ENCODE measurements at places on chromosomes 7 and 10.

DNA sequence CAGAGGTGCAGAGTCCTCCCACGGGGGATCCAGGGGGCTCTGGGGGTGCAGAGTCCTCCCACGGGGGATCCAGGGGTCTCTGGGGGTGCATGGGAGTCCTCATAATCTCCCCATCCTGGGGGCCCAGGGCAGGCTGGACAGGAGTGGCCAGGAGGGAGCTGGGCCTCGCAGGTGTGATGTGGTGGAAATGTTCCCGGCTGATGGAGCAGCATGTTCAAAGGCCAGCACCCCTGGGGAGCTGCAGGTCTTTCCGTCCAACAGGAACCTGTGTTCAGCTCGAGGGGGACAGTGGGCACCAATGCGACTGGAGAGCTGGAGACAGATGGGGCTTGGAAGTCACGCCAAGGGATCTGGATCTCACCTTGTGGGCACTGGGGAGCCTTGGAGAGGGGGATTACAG, 38.5 kb upstream of the PSMG3 start:
- DNase-seq = no peak

DNA sequence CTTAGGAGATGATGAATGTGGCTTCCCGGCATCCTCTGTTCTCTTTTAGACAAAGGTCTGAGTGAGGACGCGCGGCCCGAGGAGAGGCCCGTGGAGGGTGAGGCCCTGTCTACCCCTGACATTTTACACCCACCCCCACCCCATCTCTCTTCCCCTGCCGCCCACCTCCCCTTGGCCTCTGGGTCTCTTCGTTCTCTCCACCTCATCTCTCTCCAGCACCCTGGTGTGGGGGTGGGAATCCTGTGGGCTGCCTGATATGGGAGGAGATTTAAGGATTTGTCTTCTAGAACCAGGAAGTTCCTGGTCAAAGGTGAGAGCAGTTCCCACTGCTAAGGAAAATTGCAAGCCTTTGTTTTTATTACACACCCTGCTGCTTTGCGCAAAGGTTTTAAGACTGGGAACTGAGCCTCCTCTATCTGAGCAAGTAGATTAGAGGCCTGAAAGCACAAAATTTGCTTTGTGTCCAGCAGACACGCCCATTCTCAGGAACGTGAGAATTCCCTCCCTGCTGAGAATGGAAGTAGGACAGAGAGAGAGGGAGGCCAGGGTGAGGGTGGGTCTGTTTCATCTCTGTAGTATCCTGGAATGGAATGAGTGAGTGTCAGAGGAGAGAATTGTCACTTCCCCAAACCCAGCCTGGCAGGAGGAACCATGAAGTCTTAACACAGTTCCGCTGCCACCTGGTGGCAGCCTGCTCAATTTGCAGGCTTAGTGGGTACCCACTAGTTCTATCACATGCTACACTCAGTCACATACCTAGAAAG, 91.2 kb downstream of the GTF2IRD1 start:
- peak; percentile 57 for DNase-seq

DNA sequence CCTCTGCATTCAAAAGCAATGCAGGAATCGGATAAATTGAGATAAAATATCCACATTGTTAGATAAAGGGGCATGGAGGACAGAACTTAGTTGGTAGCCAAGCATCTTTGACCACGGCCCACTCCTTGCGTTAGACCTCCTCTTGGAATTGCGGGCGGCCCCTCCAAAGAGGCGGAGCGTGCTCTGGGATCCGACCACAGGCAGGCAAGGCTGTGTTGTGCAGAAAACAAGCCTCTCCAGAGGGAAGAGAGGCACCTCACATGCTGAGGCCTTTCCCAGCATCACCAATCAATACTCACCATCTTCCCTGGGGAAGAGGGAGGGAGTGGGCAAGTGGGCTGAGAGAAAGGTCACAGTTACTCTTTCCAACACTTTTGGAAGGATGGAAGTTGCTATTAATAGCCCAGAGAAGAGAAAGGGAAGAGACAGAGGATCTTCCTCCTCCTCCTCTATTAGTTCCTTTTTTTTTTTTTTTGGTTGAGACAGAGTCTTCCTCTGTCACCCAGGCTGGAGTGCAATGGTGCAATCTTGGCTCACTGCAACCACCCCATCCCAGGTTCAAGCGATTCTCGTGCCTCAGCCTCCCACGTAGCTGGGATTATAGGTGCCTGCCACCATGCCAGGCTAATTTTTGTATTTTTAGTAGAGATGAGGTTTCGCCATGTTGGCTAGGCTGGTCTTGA, 49.7 kb upstream of the NRF1 start:
- DNase-seq = no peak

DNA sequence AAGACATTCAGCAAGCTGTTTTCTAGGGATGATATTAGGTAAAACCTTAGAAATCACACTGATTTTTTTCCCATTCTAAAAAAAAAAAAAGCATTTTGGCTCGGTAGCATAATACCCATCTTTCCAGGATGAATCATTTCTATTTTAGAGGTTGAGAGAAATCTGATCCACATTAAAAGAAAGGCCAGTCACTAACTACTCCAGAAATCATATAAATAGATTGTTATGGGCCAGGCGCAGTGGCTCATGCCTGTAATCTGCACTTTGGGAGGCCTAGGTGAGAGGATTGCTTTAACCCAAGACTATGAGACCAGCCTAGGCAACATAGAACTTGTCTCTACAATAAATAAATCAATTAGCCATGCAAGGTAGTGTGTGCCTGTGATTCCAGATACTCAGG, 164.3 kb downstream of the BAMBI start:
- DNase-seq = peak; percentile 76

DNA sequence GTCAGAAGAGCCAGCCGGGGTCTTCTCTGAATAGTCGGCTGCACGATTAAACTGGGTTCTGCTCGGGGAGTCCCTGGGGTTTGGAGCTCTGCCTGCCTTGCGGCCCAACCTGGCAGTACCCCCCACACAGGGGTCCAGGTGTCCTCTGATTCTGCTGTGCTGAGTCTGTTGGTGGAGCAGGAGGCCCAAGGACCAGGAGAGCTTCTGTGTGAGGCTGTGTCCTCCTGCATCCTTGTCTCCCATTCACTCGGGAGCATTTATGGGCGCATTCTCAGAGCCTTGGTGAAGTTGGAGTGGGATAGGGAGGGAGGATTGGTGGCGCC, 14.2 kb downstream of the INPP5A start:
- no peak for DNase-seq

DNA sequence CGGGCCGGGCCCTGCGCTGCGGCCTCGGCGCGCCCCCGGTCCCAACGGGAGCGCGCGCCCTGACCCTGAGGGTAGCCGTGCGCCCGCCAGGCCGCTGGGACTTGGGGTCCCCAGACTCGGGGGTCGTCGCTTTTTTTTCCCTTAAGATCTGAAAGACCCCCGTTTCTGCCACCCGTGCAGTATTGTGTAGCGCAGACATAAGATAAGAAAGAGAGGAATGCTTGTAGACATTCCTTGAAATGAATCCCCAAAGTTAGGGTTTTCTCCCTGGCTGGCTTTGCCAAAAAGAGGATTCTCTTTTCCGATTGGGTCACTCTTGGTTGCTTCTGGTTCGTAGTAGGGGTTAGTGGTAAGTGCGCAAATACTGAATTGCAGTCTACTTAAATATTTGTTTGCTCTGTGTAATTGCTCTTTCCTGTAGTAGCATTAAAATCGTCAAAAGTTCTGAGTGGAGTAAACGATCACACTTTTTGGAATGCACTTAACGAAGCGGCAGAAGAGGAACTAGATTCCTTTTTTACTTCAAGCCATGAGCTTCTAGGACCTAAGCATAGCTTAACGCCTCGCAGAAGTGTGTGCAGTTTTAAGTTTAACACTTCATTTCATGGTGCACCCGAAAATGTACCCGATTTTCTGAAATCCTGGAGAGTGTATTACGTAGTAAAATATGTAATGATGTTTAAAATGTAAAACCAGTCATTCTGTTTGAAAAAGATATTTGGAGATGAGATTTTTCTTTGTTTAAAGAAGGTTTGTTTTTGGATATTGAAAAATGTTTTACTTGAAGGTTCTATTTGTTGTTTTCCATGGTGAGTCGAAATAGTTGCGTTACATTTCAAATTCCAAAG, 1.3 kb downstream of the CUL1 start:
- DNase-seq = peak; percentile 46

- peak; percentile 35 for DNase-seq
Measured at GRCh38 chr10:44301781-44302355, 83.0 kb downstream of the CXCL12 start.

DNA sequence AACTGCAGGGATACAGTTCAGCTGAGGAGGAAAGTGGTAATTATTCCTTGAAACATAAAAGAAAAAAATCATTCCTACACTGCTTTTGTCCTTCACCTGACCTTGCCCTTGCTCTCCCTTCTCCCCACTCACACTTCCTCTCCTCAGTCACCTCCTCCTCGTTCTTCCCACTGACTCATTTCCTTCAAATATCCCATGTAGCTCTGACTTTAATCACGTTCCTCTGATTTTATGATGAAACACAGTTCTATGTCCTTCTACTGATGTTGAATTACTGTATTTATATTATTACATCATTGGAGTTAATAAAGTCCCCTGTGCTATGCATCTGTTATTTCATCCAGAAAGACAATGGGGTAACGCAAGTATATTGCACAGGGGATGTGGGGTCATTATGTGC, 575.6 kb downstream of the POM121L12 start:
- DNase-seq = no peak

DNA sequence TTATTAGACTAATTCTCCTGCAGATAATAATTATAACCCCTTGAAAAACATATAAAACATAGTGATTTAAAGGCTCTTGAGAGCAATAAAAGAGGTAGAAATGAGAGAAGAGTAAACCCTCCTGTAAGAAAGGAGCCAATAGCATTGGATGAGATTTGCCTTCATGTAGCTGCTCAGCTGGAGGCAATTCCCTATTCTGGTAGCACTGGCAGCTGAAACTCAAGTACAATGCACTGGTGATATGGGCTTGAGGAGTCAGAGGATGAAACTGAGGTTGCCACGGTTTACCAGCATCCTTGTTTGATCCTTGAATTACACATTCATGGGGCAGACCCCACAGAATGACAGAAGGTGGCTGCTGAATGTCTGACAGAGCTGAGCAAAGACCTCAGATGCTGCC, 76.4 kb downstream of the CTTNBP2 start:
- DNase-seq = no peak

DNA sequence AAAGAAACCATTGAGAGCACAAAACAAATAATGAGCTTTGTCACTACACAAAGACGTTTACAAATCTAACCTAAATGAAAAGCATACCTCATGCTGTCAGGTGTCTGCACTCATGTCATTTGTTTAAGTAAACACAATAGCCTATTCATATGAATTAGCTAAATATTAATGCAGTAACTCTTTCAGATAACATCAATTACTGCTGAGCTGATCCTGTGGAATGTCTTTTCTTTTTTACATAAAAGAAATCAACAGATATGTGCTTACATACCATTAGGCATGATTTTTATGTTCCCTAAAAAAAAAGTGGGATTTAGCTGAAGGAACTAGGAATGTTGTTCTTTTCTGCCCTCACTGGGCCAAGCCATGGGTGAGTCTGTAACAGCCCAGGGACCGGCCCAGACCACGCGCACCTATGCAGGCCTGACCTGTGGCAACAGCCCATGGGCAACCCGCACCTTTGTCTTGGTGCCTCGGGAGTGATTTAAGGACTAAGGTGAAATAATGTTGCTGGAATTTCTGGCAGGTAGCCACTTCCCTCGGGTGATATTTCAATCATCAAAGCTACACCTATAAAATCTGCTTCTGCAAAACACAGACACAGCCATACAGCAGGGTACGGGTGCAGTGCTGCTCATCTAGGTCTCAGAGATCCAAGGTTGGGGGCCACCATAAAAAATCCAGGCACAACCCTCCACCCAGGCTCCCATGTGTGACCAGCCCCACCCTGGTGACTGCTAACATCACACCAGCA, 44.6 kb downstream of the FGFR2 start:
- DNase-seq = no peak

DNA sequence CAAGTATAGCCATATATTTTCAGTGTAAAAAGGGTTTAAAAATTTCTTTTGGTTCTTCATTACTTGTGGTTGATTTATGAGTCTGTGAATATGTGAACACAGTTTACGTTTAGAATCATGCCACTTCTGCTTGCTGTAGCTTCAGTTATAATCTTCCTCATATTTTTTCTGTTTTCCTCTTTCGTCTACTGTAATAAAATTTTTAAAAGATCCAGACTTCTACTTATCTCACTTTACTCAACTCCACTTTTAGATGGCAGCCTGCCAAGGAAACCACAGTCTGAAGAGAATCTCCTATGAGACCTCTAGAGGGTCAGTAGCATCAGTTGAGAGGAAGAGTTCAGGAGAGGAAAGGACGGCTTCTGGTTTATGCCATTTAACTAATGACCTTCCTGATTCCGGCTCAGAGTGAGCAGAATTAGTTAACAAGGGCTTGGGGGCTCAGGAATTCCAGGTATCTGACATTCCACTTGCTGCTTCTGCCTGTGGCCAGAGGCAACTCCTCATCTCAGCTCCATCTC, 21.4 kb downstream of the CREB5 start:
- DNase-seq = peak; percentile 51

DNA sequence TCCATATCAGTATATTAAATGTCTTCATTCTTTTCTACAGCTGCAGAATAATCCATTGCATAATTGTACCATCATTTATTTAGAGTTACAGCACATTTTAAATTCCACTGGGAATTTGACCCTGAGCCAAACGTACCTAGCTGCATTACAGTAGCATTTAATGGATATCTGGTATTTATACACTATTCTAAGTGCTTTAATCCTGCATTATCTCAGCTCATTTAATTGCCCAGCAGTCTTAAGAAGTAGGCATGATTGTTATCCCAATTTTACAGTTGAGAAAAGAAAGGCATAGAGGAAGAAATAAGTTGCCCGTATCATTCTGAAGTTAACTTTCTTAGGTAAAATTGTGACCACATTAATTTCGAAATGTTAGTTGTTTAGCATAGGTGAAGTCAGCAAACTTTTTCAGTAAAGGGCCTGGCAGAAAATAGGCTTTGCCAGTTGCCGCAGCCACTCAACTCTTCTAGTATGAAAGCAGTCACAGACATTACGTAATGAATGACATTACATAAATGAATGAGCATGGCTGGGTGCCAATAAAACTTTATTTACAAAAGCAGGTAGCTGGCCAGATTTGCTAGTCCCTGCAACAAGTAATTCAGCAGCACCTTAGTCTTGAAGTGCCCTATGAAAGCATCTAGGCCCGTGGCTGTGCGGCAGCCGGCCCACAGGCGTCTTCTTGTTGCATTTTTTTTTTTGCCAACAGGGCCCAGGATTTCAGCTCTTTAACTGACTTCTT, 30.0 kb downstream of the GUSB start:
- peak; percentile 62 for DNase-seq

- no peak for DNase-seq
Measured at GRCh38 chr10:110078317-110078716, 70.5 kb downstream of the ADD3 start.

DNA sequence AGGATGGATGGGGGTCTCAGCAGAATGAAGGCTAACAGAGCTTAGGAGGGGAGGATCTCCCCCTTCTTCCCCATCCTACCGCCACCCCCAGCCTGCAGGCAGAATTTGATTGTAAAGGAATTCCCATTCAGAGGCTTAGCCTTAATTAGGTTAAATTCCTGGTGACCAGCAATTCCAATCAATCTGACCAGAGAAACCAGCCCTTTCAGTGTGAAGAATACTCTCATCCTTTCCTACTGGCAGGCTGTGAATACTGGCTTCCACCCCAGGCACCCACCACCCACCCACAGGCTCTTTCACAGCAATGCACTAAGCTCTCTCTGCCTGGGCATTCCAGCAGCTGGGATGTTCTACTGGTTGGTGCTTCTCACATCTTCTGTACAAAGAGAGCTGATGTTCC, 137.9 kb upstream of the LYZL1 start:
- no peak for DNase-seq

GRCh38 chr7:32298408-32299132, 191.6 kb downstream of the LSM5 start:
- DNase-seq = no peak

- DNase-seq = no peak
Measured at GRCh38 chr7:35804231-35804970, 3.5 kb downstream of the SEPTIN7 start.

Measured in myocyte (in vitro differentiated cells).